Left kidney (tissue), 8 donors: ENCODE measurements at places on chromosomes 5 and 9. TPM values are rescaled to one million over a fixed set of nuclear protein-coding genes. Genes with fewer than 3 reads are reported as not detected.

DNA sequence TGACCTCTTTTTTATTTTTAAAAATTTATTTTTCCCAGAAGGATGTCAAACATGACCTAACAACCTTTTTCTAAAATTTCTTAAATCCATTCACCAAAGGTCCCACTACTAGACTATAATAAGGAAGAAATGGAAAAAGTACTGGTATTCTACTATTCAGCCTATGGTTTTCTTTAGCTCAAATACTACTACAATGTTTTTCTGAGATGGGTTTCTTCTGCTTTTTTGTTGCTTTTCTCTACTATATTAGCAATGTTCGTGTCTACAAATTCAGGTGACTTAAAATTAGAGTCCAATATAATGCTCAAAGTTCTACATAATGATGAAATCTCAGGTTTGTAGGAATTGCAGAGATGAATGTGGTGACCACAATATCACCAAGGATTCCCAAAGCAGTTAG, 7.9 kb downstream of the ERP44 start:
- no peak for DNase-seq

GRCh38 chr9:111843971-111844370, 49.2 kb upstream of the SHOC1 start:
- DNase-seq = no peak

DNA sequence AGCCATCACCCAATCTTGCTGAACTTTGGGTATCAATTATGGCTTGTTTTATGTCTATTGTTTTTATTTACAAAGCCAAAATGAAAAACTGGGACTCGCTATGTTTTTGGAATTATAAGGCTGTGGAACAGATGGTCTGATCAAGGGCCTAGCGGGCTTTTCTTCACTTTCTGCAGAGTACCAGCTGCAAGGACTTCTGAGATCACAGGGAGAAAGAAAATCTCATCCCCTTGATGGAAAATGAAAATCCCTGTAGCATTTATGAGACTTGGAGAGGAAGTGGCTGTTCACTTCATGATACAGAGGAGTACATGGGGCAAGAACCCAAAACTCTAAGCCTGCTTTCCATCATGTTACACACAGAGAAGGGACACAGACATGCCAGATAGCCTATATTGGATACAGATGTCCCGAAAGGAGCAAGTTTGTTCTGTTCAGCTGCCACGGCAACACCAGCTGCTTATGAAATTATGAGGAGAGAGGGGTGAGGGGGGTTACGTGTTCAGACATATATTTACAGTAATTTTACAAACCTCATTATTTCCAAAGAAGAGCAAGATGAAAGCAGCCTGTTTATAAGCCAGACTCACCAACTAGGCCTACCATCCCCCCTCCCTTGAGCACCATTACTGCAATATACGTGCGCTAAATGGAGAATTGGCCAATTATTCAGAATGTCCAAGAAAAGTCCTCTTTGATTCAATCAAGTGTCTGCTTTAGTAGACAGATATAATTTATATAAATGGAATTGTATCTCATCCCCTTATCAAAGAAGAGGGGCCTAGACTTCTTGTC, 220.0 kb downstream of the MARCHF11 start:
- peak; percentile 26 for DNase-seq

The SLC6A3 gene
- 0.60 TPM for polyA plus RNA-seq

The KIF4B gene
- 0.28 TPM for polyA plus RNA-seq
